ENCODE measurements at places on chromosomes 12 and 14.

GRCh38 chr12:120412421-120412820, 25.5 kb upstream of the COX6A1 start:
- no peak for DNase-seq

GRCh38 chr12:119378903-119379302, 44.4 kb downstream of the CCDC60 start:
- no peak for DNase-seq

DNA sequence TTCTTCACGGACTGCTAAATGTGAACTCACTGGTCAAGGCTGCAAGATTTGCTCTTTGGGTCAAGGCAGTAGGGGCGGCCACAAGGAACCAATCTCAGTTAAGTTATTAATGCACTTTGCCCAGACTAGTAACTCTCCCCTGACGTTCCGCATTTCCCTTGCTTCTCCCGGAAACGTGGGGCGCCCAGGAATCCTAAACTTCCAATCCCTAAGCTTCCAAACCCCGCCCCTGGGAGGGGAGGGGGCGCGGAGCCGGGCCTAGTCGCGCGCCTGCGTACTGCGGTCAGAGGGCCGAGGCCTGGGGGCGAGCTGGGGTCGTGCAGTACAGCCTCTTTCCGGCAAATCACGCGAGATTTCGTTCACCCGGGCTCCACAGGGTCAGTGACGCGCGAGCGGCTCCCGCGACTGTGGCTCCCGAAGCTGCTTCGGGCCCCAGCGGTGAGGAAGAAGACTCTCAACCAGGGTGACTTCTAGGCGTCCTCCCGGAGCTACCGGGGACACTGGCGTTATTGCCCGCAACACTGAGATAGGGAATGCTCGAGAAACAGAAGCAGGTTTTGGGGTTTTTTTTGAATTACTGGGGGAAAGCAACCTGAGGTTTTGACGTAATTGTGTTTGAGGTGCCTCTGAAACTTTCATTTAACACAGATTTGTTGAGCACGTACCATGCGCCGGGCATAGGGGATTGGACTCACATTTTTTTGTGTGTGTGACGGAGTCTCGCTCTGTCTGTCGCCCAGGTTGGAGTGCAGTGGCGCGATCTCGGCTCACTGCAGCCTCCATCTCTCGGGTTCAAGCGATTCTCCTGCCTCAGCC, at the start of gene PTGR2:
Gene PTGR2 (plus strand): TSS at position 265 of the 816 bp plus-strand sequence. CDS start 7,032 bp downstream, outside the sequence.
- DNase-seq, result peak; percentile 78

DNA sequence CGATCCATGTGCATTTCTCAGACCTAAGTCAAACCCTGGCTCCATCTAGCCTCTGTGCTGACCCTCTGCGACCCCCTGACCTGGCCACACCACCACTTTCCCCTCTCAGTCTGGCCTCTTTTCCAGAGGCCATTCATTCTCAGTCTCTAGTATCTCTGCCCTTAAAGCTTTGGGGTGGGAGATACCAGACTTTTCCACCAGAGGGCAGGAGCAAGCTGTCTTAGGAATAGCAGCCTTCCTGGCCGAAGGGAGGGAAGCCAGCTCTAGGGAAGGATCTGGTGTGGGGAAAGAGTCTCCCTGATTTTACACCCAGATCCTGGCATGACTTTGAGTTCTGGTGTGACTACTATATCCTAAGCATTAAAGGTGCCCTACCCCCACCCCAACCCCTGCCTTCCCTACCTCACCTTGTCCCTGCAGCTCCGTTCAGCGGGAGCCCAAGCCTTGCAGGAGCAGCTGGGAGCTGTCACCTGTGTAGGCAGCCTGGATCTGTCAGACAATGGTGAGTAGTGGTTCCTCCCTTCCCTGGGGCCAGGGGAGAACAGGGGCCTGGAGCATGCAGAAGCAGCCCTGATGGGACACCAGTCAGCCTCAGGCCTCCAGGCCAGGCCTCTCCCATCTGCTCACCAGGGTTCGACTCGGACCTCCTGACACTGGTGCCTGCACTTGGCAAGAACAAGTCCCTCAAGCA, 6.6 kb downstream of the CARMIL3 start:
- DNase-seq, result no peak

GRCh38 chr12:100717733-100718067, 76.9 kb upstream of the ANO4 start:
- no peak for DNase-seq

GRCh38 chr14:61565836-61566536, 129.3 kb upstream of the HIF1A start:
- DNase-seq, result no peak

DNA sequence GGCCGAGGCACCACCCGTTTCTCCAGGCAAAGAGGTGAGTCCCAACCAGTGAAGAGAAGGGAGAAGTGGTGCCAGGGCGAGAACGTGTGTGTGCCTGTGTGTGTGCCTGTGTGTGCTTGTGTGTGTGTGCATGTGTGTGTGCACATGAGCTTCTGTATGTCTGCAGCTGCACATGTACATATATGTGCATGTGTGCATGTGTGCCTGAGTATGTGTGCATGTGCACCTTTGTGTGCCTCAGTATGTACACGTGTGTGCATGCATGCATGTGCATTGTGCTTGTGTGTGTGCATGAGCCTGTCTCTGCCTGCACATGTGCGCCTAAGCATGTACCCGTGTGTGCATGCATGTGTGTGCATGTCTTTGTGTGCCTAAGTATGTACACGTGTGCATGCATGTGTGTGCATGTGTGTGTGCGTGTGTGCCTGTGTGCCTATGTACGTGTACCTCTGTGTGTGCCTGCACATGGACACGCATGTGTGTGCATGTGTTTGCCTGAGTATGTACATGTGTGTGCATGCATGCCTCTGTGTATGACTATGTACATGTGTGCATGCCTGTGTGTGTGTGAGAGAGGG, 5.9 kb upstream of the GALNT9 start:
- DNase-seq, result no peak

DNA sequence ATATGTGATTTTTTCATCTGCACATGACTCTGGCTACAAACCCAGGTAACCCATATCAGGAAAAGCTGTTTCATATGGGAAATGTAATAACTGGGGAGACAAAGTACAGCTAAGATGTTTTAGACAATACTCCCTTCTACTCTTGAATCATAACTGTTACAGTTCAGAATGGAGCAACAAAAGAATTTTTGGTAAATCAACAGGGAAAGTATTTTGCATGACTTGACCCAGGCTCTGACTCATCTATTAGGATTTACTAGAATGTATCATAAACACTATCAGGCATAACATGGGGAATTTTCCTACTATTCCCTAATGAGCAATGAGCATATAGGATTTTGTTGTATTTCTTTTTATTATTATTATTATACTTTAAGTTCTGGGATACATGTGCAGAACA, 553.0 kb downstream of the SLC16A7 start:
- no peak for DNase-seq

GRCh38 chr14:64082837-64083236, 211.3 kb downstream of the ESR2 start:
- DNase-seq, result no peak

GRCh38 chr12:102690253-102690652, 209.9 kb upstream of the IGF1 start:
- DNase-seq, result no peak

DNA sequence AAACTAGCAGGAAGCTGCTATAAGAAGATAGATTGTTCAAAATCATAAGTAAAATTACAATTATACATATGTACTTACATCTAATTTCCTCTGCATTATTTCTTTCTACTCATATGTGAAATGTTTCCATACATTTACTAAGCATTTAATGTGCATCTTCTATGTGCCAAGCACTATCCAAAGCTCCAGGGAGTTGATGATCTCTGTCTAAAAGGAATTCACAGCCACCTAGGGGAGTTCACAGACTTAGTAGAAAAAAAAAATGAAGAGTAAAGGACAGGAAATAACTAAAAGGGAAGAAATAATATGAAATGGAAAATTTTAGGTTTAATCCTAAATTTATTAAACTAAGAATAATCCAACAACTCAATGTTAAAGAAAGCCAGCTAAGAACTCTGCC, 91.7 kb downstream of the EFCAB11 start:
- DNase-seq, result no peak

DNA sequence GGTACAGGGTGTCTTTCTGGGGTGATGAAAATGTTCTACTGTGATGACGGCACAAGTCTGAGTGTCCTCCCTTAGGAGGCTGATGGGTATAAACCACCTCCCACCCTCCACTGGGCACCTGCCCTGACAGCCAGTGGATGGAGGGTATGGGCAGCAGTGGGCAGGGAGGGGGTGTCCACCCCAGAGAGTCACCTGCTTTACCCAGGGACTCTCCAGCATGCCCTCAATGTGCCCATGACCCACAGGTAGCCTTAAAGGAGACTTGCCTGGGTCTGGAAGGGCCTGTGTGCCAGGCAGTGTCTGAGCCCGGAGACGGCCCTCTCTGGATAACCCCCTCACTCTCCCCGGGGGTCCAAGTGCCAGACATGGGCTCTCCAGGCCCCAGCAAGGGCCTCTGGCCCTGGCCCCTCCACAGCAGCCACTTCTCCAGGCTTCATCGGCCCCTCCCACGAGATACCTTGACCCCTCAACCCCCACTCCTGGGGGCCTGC, 38.8 kb downstream of the CCNK start:
- DNase-seq, result no peak

DNA sequence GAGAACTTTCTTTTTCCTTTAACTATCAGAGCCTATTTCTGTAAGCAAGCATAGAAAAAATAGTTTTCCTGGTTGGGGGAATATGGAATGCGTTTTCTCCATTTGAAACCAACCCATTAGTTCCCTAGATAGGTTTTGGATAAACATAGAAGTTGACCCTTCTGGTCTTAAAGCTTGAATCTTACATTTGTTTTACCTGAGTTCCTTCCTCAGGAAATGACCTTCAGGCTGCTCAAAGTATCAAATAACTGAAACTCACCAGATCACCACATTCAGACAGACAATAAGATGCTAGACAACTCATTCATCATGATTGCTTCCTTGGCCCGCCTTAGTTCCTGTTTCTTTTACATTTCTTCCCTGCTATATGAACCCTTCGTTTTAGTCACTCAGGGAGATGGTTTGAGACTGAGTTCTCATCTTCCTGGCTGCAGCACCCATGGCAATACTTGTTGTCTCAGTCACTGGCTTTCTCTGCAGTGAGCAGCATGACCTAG, 52.2 kb downstream of the LRP6 start:
- no peak for DNase-seq

- no peak for DNase-seq
Observed at GRCh38 chr12:88549929-88550328, 30.3 kb downstream of the KITLG start.

GRCh38 chr12:26750531-26751175, 82.3 kb downstream of the ITPR2 start:
- no peak for DNase-seq

DNA sequence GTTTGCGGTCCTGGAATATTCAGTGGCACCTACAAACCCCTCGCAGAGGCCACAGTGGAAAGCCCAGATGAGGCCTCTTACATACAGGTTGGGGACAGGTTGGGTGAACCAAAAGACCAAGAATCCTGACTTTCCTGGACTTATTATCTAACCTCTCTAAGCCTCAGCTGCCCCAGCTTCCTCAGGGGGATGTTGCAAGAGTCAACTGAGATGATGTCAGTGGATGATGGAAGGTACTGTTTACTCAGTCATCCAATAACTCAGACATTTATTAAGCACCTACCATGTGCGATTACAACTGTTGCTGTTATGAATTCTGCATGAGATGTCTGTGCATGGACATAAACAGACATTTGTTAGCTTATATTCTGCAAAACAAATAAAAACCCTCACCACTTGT, 72.8 kb downstream of the RFX4 start:
- DNase-seq, result no peak

GRCh38 chr14:40985584-40985983, 621.1 kb upstream of the LRFN5 start:
- DNase-seq, result no peak

DNA sequence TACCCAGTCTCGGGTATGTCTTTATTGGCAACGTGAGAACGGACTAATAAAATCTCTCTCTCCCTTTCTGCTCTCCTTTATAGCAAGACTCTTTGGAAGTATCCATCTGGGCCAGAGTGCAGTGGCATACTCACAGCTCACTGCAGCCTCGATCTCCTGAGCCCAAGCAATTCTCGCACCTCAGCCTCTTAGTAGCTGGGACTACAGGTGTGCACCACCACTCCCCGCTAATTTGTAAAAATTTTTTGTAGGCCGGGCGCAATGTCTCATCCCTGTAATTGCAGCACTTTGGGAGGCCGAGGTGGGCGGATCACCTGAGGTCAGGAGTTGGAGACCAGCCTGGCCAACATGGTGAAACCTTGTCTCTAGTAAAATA, 33.2 kb upstream of the PPP2R5C start:
- DNase-seq, result no peak

DNA sequence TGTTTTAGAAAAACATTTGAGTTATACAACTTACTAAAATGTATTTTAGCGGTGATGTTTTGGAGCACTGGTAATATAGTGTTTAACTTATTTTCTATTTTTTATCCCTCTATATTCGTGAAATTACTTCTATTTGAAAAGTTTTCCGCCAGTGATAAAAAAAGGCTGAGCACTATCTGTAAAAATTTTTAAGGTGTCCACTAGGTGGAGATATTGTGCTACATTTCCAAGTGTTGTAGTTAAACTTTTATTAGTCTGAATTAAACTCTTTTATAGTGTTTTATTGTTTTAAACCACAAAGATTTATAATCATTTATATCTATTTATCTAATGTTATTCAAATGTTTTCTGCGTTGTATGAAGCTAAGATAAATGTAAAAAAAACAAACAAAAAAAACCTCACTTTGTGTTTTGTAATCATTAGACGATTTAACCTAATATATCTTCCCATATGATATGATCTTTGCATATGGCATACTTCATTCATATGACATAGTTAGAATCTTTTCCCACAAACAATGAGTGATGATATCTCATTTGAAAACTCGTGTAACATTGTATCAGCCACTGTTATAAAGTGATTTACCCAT, 11.8 kb downstream of the ALG10B start:
- DNase-seq, result no peak

DNA sequence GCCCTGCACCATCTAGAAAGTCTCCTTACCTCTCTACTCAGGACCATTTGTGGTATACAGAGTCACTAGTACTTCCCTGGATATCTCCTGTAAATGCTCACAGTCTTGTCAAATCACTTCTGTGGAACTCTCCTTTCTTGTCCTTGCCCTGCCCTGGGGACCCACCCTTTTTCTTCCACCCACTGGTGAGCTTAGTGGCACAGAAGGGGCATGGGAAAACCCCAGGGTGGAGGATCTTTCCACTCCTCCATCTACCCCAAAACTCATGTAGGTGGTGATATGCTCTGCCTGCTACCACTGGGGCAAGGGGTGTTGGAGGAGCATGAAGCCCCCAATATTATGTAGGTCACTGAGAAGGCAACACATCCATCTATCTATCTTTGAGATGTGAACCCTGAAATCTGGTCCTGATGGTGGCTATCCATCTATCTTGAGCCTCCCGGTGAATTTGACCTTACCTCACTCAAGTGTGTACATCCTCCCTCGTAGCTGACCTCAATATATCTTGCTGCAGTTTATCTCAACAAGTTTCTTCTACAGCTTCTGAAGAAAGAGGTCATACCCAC, 943 bp downstream of the TESPA1 start:
- no peak for DNase-seq

GRCh38 chr14:102923201-102923924, 900 bp downstream of the AMN start:
- DNase-seq, result no peak

DNA sequence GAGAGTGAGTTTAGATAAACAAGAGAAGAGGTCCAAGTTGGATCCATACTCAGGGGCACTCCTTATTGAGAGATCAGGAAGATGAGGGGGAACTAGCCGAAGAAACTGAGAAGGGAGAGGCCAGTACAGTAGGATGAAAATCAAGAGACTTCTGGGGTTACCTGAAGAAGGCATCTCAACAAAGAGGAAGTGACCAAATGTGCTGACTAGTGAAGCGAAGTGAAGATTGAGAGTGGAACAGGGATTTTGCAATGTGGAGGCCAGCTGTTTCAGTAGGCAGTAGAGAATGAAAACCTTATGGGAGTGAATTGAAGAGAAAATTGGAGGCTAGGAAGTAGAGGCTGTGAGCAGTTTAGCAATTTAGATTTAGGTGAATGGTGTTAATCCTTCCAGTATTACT, 153.0 kb downstream of the SYNE2 start:
- no peak for DNase-seq

Data from stimulated activated CD4-positive, alpha-beta T cell treated with anti-CD3 and anti-CD28 coated beads, TNF-alpha, amount 100 ng/mL, for 1 hour (primary cell).